ENCODE measurements at places on chromosomes 1 and 21.

DNA sequence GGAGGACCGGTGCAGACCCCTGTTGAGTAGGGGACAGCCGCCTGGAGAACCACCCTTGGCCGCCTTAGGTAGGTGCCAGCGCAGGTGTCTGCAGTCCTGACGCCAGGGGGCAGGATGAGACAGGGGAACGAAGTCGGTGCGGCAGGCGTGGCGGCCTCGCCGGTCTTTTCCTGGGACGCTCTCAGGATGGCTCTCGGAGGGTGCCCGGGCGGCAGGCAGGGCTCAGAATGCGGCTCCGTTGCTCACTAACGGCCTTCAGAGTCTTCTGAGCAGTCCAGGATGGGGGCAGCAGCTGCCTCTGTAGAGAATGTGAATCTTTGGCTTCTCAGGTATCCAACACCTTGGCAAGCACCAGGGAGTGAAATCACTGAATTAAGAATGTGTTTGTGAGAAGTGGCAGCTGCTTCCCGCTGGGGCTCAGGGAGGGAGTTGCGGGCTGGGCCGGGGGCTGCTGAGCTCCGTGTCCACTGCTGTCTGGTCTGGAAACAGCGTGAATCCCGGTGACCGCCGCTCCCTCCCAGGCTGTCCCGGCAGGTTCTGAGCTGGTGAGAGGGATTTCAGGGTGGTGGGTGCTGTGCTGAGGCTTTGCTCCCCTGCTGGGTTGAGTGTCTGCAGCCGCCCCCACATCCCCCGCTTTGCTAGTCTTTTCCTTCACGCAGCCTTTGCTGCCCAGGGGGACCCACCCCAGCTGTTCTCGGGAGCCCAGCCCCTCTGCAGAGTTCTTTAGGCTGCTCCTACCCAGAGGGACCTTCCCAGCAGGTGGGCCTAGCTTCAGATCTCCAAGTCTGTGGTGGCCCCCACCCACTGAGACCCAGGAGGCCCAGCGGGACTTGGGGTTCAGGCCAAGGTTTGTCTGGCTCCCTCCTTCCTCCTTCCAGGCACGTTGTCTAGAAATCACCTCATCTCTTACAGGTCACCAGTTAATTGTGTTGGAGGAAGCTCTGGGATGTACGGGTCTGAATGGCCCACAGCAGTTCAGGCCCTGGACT is 11.1 kb upstream of the C1orf174 start:
- no peak for DNase-seq

DNA sequence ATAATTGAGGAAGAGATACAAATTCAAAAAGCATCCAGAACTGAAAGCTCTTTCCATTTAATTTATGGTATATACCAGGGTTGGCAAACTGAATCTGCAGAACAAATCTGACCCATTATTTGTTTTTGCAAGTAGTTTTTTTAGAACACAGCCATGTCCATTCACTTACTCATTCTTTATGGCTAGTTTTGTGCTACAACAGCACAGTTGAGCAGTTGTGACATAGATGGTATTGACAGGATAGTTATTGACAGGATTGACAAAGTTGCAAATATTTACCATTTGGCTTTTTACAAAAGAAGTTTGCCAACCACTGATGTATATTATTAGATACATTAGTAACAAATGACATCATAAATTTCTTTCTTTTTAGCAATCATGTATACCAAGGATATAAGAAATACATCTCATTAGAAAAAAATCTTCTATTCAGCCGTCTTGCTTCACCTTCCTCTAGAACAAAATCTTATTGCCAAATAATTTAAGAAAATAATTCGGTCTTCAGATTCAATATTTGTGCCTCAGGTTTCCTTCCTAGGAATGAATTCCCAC is 9.4 kb downstream of the ADAMTS1 start:
- no peak for DNase-seq

DNA sequence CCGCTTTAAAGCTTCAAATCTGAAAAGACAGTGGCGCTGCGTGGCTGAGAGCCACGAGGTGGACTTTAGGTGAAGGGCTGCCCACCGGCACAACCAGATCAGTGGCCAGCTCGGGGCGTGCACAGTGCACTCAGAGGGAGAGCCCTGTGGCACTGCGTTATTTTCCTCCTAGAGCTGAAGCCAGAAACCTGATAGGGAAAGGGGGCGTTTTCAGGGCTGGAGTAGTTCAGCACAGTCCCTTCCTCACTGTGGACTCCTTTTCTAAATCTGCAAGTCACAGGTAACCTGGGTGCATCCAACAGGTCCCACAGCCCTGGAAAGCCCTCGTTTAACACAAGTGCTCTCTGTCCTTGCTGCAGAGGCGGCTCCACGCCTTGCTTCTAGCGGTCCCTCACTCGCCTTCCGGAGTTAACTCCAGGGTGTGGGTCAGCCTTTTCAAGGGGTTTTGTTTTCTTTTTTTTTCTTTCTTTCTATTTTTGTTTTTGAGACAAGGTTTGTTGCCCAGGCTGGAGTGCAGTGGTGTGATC is 81.2 kb downstream of the GALNT2 start:
- no peak for DNase-seq

DNA sequence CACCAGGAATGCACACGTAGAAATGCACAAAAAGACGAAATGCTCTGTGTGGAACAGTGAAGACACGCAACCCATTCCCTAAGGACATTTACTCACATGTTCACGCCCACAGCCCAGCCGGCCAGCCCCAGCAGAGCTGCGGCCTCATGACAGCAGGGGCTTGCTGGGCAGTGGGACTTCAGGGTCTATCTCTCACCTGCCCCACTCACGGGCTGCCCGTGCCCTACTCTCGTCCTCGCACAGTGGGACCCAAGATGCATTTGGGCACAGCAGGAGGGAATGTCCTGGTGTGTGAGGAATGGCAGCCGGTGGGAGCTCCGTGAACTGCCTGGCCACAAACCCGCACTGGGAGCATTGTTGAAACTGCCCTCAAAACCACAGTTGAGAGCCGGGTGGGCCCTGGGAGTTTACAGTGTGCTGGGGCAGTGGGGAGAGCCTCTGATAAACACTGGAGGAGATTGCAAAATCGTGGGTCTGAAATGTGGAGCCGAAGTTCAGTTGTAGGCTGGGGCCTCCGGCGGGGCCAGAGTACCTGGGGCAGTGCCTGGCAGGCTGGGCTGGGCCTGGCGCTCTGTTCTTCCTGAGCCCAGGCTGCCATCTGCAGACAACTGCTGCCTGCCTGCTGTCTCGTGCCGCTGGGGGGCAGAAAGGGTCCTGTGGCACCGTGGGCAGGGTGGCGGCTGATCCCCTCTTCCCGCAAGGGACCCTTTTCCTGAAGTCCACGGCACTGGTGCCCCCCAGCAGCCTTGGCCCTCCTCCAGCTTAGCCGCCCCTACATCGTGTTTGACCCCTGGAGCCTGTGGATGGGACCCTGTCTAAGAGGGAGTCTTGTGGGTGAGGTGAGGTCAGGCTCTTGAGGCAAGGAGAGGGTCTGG is 20.7 kb upstream of the POFUT2 start:
- no peak for DNase-seq

GRCh38 chr1:113934511-113935055 is 5.5 kb downstream of the HIPK1 start:
- no peak for DNase-seq

GRCh38 chr21:45741691-45742090 is 98.2 kb downstream of the PCBP3 start:
- no peak for DNase-seq
